ENCODE measurements at places on chromosomes 2 and 18.

- DNase-seq = no peak
Measured at GRCh38 chr2:217875556-217876252, 127.1 kb downstream of the TNS1 start.

GRCh38 chr18:49666045-49666775 lies 104.4 kb downstream of the LIPG start:
- DNase-seq = no peak

- no peak for DNase-seq
Measured at GRCh38 chr2:168029071-168029470, 218.3 kb downstream of the STK39 start.

DNA sequence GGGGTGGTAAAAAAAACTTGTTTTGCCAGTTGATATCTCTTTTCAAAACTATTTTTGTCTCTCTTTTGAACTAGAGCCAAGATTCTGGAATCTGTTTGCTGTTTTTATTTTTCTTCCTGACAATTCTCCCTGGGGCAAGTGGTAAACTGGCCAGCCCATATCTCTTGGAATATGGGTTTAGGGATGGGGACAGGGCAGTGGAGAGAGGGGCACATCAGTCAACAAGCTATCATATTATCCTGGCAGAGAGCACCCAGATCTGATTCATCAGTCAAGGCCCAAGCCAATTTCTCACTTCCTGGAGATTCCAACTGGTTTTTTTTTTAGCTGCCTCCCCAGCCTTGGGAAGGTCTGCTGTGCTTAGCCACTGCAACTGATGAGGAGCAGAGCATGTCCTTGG lies 52.3 kb downstream of the ARHGAP28 start:
- DNase-seq = no peak

DNA sequence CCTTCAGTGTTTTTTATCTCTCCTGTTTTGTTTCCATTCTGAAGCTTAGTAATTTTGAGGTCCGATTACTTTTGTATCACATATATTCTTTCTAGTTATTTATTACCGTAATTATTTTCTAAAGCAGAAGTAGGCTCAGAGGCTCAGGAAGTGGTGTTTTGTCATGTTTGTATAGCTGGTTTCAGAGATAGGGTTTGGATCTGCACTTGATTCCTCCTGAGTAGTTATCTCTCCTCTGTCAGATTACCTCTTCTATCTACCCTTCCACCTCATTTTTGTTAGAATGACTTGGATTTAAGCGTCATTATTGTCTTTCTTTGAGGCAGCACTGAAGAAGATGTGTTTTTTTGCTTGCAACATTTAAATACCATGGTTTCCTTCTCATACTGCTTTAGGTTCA lies 95.4 kb downstream of the MTA3 start:
- no peak for DNase-seq

DNA sequence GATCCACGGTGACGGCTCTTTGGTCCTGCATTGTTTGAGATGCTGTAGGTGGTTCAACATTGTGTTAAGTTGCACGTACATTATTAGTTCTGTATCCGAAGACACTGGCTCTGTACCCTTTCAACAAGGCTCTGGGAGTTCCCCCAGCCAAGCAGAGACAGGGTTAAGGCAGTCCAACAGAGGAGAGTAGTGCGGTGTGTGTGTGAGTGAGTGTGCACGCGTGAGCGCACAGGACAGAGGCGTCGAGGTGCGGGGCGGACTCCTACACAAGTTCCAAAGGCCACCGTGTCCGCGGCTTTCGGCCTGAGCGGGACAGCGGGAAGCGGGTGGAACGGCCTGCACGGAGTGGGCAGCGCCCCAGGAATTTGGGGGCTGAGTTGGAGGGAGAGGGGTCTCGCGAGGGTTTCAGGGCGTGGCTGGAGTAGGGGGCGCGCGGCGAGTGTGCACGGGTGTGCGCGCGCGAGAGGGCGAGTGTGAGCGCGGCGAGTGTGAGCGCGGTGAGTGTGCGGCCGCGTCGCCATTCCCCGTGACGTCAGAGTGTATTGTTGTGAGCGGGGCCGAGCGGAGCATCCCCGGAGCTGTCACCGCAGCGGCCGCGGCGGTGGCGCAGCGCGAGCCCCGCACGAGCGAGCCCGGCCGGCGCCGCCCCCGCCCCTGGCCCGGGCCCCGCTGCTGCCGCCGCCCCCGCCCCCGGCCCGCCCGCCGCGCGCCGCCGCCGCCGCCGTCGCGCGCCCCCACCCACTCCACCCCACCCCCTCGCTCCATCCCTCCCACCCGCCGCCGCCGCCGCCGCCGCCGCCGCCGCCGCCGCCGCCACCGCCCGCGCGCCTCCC lies at the start of gene ASXL3:
Gene ASXL3 (plus strand): TSS at position 535 of the 833 bp plus-strand sequence. CDS start 413 bp downstream, outside the sequence.
- no peak for DNase-seq

DNA sequence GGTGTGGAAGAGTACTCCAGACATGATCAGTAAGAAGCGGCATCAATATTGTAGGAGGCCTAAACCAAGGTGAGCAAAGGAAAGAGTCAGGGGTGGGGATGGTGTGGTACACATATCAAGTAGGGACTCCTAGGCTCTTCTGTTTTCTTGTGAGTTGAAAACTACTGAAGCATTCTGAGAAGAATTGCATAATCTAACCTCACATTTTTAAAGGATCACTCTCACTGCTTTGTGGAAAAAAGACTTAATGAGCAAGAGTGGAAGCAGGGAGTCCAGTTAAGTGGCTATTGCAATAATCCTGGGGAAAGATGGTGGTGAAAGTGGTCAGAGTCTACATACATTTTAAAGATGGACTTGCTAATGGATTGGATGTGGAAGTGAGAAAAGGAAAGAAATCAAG lies 899.5 kb upstream of the FAM98A start:
- DNase-seq = no peak

- no peak for DNase-seq
Measured at GRCh38 chr2:11753452-11753885, 7.0 kb downstream of the LPIN1 start.

- DNase-seq = no peak
Measured at GRCh38 chr2:99562516-99562915, 72.7 kb upstream of the REV1 start.

DNA sequence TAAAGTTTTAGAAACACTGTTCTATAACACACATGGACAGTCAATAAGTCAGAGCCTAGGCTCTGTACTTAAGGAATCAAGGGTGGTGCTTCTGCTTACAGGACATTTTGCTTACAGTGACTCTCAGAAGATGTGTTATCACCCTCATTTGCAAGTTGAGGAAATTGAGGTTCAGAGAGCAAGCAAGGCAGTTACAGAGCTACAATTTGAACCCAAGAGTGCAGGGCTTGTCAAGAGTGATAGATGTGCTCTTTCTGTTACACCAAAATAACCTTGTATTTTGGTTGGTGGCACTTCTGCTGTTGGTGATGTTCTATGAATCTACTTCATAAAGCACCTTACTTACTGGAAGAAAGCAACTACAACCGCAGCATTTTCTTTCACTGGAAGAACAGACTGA lies 170.2 kb downstream of the THADA start:
- no peak for DNase-seq

DNA sequence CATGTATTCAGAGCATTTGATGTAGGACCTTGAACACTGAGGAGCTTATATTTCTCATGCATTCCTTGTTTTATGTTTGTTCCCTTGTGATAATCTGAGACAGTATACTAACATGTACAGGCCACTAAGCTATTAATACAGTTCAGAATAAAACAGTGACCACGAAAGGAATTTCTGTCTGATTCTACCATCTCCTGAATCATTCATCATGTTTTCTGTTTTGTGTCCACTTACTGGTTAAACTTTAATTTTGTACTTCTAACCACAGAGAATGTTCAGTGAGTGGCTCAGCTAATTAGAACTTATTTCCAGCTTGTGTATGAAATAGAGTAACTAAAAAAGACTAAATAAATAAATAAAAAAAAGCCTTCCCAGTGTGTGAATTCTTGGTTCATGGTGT lies 110.4 kb downstream of the LRP1B start:
- DNase-seq = no peak

DNA sequence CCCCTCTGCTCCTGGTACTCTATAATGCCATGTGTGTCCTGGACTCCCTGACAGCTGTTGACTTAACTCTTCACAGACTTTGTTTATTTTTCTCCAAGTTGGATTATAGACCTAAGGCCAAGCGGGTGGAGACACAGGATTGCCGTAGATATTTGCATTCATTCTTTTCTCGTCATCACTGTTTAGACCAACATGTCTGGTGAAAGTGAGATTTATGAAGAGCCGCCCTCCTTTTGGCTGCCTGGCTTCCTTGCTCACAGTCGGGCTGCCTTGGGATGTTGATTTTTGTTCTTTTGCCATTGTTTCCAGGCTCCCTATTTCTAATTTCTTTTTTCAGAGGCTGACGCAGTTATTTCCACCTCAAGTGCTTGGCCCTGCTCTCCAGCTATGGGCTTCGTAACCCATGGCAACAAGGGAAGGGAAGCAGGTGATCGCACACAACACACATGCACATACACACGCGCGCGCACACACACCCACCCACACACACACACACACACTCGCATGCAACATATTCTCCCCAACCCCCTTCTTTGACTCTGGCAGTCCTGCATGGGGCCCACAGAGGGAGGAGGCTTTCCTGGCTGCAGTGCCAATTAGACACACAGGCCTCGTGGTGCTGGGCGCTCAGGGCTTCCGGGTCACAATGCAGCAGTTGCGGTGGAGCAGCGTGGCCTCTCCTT lies 296.5 kb downstream of the MTX2 start:
- DNase-seq = no peak

DNA sequence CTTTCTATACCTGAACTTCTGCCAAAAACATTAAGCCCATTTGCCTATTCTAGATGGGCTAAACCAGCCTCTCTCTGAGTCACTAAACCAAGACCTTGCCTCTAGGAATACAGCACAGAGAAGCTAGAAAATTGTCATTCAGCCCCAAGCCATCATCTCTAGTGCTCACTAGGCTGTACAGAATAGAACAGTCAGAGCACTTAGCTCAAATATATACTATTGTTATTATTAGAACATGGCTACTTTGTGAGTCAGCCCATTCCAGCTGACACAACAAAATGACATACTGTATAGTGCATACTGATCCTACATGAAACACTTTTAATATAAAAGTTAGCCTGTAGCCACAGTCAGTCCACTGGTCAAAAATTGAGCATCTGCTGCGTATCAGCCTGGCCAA lies 418.8 kb downstream of the NRXN1 start:
- DNase-seq = no peak

DNA sequence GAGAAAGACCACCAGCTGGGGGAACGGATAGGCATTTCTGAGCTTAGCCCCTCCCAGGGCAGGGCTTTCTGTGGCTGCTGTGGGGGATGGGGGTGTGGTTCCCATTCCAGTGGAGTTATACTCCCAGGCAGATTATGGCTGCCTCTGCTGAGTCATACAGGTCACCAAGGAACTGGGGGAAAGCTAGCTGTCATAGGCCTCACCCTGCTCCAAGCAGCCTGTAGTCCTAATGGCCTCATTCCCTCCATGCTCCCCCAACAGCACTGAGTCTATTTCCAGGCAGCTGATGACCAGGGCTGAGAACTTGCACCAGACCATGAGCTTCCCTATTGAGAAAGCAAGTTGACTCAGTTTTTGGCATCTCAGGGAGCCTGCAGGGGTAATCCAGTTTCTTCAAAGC lies 87.1 kb downstream of the GPR39 start:
- no peak for DNase-seq

GRCh38 chr18:64099244-64099643 lies 49.6 kb downstream of the LINC00305 start:
- no peak for DNase-seq

DNA sequence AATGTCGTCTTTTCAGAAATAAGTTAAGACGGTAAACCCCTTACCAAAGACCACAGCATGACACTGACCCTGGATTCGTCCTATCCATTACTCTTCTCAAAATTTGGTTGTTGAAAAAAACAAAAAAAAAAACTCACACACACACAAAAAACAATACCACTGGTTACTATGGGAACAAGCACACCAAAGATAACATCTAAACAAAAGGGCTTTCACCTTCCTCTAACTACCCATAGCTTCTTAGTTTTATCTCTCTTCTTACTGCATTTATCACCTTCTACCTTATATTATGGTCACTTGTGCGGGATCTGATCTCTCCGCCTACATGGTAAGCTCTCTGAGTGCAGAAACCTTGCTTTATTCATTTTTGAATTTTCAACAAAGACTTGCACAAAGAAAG lies 192.7 kb downstream of the STK39 start:
- DNase-seq = no peak

DNA sequence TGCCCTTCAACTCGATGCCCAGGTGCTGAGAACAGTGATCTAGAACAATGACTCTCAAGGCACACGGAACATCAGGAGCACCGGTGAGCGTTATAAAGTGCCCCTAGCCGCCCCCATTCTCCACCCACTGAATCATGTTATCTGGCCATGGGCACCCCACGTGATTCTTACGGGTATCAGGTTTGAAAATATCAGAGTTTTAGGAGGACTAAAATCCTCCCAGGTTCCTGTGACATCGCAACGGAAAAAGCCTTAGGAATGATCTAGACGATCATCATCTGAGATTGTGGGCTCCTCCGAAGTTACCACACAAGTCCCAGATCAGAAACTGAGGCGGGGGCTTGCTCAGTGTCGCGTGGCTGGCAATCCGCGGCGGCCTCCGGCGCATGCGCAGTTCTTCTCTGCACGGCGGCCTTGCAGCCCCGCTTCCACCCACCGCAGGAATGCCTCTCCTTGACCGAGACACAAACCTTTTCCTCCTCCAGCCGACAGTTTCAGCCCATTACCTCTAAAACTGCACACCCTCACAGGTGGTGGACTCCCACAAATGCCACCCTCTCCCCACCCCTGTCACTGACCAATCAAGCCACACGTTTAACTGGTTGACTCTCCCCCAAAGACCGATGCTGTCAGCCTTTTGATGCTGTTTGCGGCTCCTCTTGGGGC lies 5.8 kb upstream of the MRPL33 start:
- DNase-seq = peak; percentile 44

- no peak for DNase-seq
Measured at GRCh38 chr2:71385012-71385411, 53.4 kb downstream of the ZNF638 start.

DNA sequence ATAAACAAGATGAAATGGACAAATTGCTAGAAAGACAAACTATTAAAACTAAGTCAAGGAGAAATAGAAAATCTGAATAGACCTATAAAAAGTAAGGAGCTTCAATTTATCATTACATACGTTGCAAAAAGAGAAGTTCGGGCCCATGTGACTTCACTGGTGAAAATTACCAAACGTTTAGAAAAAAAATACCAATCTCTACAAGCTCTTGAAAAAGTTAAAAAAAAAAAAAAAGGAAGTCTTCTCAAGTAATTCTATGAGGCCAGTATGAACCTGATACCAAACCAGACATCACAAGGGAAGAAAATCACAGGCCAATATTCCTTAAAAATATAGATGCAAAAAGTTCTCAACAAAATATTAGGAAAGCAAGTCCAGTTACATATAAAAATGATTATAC lies 20.2 kb upstream of the ACVR2A start:
- no peak for DNase-seq

GRCh38 chr2:54372361-54372760 lies 83.8 kb upstream of the SPTBN1 start:
- no peak for DNase-seq

GRCh38 chr2:130756053-130756873 lies 923 bp downstream of the AMER3 start:
- no peak for DNase-seq

- no peak for DNase-seq
Measured at GRCh38 chr2:36526226-36526625, 71.7 kb downstream of the FEZ2 start.

All from activated CD4-positive, alpha-beta T cell treated with anti-CD3 and anti-CD28 coated beads, Interleukin-2, amount 50 U/mL, for 24 hours (primary cell).